ENCODE measurements at places on chromosomes 16 and 17.

GRCh38 chr16:67893743-67894399 is 817 bp downstream of the PSKH1 start:
- DNase-seq = peak; percentile 31

- peak; percentile 98 for DNase-seq
Observed at GRCh38 chr16:84144859-84145639, at the start of the genes DNAAF1 and HSDL1. DNAAF1 (plus strand) TSS chr16:84145308; CDS start chr16:84145441, 133 bp downstream. HSDL1 (minus strand) TSS chr16:84145177; CDS start chr16:84131321, 13,856 bp downstream.

GRCh38 chr16:86300746-86301481 is 209.4 kb upstream of the FOXF1 start:
- no peak for DNase-seq

- peak; percentile 48 for DNase-seq
Observed at GRCh38 chr17:58172369-58173071, 5.7 kb downstream of the OR4D2 start.

GRCh38 chr16:52469775-52470174 is 77.2 kb downstream of the TOX3 start:
- peak; percentile 13 for DNase-seq

- DNase-seq = no peak
Observed at GRCh38 chr17:55434721-55435120, 13.1 kb upstream of the MMD start.

DNA sequence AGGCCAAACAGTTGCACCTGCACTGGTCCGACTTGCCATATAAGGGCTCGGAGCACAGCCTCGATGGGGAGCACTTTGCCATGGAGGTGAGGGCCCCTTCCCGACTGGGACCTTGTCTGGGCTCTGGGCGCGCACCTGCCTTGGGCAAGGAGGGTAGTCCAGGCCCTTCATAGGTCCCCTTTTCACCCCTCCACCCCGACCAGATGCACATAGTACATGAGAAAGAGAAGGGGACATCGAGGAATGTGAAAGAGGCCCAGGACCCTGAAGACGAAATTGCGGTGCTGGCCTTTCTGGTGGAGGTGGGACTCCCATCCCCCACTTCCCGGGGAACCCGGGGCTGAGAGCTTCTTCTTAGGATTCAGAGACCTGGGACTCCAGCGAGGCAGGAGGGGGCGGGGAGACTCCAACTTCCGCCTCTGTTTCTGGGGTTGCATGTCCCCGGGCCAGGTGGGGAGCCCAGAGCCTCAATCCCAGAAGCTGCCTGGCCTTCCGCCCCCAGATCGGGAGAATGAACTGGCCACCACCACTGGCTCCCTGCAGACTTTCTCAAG is 7.8 kb downstream of the CA4 start:
- no peak for DNase-seq

GRCh38 chr16:54901606-54902005 is 29.1 kb upstream of the IRX5 start:
- no peak for DNase-seq

DNA sequence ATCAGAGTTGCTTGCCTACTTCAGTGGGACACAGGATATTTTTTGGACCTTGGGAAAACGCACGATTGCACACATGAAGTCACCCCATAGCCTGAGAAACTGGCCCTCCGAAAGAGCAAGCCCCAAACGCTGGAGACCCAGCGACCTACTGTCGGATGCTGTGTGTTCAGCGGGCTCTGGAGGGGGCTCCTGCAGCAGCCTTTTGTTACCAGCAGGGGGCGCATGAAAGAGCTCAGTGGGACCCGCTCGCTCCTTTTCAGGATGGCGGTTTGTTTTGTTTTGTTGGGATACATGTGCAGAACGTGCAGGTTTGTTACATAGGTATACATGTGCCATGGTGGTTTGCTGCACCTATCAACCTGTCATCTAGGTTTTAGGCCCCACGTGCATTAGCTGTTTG is 28.4 kb downstream of the MYH3 start:
- DNase-seq = no peak

- DNase-seq = no peak
Observed at GRCh38 chr16:68347605-68348004, 36.8 kb downstream of the PRMT7 start.

DNA sequence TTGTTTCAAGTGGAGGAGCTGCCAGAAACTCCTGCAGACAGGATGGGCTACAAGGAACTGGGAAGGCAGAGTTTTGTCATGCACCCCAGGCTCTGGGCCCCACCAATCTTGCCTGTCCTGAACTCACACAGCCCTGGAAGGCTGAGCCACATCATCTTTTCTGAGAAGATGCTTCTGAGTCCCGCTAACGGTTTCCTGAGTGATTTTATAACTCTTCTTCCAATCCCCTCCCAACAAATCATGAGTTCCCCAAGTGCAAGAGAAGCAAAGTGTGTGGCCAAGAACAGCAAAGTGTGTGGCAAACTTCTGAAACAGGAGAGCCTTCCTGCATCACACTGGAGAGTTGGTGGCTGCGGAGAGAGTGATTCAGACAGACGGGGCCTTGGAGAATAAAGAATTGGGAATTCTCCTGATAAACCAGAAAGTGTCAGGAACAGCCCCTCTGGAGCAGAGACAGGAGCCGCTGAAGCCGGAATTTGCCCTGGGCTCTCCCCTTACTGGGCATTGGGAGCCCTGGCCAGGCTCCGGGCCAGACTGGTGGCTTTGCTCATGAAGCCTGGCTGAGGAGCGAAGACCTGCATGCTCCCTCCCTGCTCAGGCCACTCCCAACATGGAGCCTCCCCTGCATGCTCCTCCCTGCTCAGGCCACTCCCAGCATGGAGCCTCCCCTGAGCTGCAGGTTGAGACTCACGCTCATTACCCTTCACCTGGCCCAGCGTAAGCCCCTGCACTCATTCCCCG is 47.2 kb downstream of the PITPNM3 start:
- no peak for DNase-seq

DNA sequence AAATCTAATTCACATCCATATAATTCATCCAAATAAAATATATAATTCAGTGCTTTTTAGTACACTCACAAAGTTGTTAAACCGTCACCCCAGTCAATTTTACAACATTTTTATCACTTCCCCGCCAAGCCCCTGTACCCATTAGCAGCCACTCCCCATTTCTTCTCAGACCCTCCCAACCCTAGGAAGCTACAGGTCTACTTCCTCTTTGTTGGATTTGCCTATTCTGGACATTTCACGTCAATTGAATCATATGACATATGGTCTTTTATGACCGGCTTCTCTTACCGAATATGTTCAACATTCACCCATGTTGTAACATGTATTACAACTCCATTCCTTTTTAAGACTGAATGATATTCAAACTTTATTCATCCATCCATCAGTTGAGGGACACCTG is 19.9 kb upstream of the MLKL start:
- no peak for DNase-seq

DNA sequence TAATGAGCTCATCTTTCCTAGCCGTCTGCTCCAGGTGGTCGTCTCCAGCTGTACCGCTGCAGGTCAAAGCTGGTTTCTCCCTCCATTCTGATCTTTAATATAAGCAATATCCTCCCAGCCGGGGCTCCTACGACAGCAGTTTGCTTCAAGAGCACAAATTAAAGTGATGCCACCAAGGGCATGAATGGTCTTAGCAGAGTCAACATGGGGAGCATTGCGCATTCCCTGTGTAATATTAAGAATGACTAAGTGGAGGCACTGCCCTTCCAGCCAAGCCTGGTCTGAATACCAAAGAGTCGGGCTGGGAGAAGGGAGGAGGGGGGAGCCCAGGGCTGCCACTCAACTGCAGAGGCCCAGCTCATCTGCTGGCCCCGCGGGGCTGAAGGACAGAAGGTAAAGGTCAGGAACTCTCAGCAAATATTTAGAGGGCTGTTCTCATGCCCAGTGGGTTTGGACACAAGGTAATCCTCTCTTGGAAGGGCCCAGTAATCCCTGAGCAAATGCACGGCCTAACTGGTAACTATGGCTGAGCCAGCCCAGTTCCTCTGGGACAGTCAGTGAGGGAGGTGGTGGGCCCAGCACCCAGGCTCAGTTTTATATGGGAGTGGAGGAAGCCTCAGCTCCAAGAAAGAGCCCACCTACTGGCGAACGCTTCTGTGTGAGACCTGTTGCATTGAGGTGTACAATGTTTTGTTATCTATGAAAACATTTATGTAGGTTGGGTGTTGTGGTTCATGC is 121.2 kb downstream of the IRX3 start:
- DNase-seq = no peak

DNA sequence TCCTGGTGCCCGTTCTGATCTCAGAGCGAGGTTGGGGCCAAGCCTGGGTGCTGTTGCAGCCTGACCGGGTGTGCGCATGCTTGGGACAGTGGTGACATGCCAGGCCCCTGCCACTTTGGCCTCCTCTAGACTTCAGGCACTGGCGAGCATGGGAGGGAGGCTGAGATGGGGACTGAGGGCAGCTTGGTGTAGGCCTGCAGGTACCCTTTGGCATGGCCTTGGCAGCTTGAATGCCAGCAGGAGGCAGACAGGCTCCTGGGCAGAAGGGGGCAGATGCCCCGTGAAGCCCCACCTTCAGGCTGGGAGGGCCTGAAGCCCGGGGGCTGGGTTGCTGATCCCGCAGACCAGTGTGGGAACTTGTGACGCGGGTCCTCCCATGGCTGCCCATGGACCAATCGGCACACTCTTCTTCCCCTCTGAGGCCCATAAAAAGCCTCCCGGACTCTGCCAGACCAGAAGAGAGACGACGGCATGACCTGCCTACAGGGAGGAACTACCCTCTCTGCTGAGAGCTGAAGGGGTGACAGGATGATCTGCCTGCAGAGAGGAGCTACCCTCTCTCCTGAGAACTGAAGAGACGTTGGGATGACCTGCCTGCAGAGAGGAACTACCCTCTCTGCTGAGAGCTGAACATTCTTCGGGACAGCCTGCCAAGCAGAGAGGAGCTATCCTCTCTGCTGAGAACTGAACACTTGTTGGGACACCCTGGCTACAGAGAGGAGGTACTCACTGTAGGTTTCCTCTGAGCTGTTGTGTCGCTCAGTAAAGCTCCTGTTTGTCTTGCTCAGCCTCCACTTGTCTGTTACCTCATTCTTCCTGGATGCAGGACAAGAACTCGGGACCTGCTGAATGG is 17.5 kb downstream of the RHOT1 start:
- DNase-seq = no peak

GRCh38 chr16:79415983-79416640 is 184.4 kb downstream of the MAF start:
- no peak for DNase-seq

DNA sequence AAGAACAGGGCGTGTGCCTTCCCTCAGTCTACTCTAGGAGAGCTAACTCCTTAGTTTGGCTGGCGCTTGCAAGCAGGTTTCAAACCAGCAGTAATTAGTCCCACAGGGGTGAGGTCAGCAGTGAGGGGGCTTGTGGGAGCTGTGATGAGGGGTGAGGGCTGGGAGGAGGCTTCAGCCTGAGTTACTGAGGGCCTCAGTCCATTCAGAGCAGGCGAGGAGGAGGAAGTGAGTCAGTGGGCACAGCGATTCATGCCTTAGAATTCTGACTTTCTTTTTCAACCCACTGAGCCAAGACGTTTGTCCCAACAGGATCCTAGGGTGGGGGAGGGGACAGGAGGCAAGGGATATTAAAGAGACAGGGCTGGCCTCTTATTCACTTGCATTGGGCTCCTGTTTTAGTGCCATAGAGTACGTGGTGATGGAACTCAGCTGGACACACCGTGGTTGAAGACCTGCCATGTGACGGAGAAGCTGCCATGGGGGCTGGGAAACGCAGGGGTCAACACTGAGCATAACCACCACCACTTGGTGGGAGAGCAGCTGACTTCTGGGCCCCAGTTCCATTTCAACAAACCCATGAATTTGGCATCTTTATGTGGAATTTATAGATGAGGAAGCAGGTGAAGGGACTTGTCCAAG is 8.3 kb upstream of the ITGA3 start:
- peak; percentile 85 for DNase-seq

GRCh38 chr17:82893779-82894178 is 54.0 kb upstream of the ZNF750 start:
- no peak for DNase-seq

DNA sequence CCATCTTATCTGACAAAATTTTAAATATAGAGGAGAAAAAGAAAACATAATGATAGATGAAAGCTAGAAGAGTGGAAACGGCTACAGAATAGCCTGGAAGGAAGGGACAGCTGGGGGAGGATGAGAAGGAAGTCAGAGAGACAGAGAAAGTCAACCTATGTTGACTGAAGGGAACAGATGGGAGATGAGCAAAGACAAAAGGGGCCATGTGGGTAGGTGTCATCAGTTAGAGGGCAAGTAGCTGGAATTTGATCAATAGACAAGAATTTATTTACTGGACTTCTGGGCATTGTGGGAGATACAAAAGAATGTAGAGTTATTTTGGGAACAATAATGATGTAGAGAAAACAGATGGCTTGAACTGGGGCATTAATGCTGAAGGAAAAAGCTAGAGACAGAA is 194.4 kb downstream of the ANKFN1 start:
- DNase-seq = no peak

GRCh38 chr16:69241926-69242325 is 55.0 kb downstream of the SNTB2 start:
- no peak for DNase-seq

DNA sequence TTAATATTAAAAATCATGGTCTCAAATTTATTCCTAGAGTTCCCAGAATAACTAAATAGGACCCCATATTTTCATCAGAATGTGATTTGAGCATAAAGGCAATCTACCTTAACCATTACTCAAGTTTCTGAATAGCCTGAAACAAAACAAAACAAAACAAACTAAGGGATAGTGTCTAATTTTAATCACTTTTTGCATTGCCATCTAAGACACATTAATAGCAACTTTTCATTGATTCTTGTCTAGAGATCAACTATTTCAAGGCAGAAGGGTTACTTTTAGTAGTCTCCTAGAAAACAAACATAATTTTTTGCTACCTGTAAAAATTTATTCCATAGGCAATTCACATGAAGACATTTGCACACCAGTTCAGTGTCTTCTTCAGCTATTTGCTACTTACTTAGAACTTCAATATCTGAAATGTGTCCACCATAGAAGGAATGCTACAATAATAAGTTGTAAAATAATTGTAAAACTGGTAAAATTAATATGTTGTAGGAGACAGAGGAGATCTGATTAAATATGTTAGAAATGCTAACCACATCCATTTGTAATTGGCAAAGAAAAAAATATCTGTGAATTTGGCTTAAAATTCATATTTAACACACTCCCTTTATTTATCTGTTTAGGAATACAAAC is 94.7 kb downstream of the SKAP1 start:
- DNase-seq = no peak

GRCh38 chr17:63998050-63998720 is at the start of gene PRR29:
PRR29 (plus strand) TSS chr17:63998351; CDS start chr17:63998365, 14 bp downstream.
- DNase-seq = peak; percentile 64

- DNase-seq = peak; percentile 37
Observed at GRCh38 chr16:84795329-84796053, 24.3 kb upstream of the CRISPLD2 start.

- DNase-seq = no peak
Observed at GRCh38 chr17:54518706-54519105, 381.9 kb upstream of the TOM1L1 start.

GRCh38 chr17:37489197-37490001 is at the start of gene DUSP14:
DUSP14 (plus strand) TSS chr17:37489891; CDS start chr17:37512273, 22,382 bp downstream.
- DNase-seq = peak; percentile 88
